ENCODE measurements at places on chromosomes 3 and 15. TPM values are rescaled to one million over a fixed set of nuclear protein-coding genes. Genes with fewer than 3 reads are reported as not detected.

The CHRM5 gene
- total RNA-seq = not detected

The ZFAND6 gene
- total RNA-seq = 85.1 TPM

GRCh38 chr15:83435202-83435601 is 11.9 kb upstream of the SH3GL3 start:
- DNase-seq = no peak

DNA sequence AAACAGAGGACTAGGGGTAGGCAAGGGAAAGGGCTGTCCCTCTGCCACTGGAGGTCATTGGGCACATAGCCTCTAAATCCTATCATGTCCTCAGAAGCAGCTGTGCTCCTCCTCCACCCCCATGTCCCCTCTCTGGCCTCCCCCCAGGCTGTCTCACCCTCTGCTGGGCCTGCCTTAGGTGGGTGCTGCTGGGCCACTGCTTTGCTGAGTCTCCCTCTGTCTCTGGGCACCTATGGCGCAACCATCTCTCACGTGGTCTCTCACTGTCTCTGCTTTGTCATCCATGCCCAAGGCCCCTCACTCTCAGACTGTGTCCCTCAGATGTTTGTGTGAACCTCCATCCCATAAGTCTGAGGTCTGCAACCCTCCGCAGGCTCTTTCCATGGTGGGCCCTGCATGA is 35.0 kb upstream of the IQCF6 start:
- DNase-seq = no peak

DNA sequence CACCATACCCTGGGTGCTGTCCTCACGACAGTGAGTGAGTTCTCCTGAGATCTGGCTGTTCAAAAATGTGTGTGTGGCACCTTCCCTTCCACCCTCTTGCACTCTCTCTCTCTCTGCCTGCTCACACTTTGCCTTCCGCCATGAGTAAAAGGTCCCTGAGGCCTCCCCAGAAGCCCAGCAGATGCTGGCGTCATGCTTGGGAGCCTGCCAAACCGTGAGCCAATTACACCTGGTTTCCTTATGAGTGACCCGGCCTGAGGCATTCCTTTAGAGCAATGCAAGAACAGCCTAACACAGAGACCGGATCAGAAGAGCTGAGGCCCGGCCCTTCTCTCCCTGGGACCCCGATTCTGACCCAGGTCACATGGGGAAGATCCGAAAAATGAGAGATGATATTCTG is 15.4 kb downstream of the TMEM44 start:
- DNase-seq = no peak

DNA sequence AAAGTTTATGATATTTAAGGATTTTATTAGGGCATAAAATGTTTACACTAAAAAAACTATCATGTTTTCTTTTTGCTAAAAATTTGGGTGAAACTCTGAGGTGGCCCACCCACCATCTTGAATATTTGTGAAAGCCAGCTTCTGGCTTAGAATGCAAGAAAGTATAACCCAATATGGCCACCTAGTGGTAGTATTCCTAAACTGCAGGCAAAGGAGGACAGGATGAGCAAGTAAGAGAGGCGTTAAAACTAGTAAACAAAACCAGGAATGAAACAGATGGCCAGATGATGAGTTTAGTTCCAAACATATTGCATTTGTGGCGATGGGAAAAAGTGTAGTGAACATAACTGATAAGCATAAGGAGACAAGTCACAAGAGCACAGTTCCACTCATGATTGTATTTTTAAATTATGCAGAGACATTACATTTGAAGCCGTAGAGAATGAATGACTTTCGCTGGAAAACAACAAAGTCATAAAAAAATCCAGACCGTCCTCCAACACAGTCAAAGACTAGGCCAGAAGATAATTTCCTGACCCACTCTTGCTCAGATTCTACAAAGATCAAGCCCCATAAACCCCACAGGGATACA is 103.3 kb upstream of the PRTG start:
- no peak for DNase-seq

DNA sequence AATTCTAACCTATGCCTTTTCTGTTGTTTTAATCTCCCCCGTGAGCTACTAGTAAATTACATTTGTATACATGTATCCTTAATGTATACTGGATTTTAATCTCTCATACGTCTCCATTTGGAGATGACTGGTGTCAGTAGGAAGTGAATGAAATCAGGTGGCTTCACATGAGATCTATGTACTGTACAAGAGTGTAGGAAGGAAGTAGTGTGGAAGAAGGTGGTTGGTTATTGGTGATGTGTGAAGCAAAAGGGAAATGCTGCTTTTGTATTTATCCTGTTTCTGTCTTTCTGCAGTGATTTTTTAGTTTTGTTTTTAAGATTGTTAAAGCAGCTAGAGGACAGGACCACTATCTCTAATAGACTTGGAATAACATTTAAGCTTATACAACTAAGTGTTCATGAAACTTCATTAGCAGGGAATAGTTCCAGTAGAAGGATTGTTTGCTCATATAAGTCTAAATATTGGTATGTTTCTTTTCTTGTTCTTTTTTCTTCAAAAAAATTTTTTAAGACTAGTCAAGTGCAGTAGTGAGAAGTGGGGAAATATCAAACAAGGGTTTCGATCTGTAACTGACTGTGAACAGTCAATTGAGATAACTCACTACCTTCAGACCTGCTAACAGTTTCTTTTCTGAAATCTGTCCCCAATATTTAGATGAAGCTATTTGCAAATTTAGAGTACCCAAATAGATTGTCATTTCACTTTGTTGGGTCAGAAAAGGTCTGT is 15.3 kb downstream of the SNX1 start:
- no peak for DNase-seq

- no peak for DNase-seq
These were observed 166.2 kb upstream of the VEPH1 start for GRCh38 chr3:157669416-157669815.

The CYP8B1 gene
- total RNA-seq = not detected

The ADGRG7 gene
- not detected for total RNA-seq

The NR2E3 gene
- total RNA-seq = 0.24 TPM

DNA sequence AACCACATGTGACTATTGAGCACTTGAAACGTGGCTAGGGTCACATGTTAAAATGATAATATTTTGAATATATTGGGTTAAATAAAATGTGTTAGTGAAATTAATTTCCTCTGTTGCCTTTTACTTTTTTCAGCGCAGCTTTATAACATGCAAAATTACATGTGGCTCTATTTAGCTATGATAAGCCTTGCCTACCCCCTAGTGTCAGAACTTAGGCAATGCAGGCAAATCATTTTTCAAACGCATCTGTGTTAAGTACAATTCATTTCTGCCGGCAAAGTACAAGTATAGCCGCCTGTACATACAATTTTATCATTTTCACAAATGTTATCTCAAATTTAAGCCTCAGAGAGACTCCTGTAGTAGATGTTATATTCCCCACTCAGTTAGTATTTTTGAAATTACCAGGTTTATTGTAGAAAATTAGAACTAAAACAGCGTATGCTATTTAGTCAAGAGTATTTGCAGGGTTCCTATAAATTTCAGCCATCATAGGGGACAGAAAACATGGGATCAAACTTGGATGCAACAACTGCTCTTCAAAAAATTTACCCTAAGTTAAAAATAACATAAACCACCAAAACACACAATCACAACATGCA is 56.1 kb downstream of the TAFA4 start:
- DNase-seq = no peak

- DNase-seq = no peak
These were observed 98.1 kb upstream of the TGFBR2 start for GRCh38 chr3:30508339-30508738.

DNA sequence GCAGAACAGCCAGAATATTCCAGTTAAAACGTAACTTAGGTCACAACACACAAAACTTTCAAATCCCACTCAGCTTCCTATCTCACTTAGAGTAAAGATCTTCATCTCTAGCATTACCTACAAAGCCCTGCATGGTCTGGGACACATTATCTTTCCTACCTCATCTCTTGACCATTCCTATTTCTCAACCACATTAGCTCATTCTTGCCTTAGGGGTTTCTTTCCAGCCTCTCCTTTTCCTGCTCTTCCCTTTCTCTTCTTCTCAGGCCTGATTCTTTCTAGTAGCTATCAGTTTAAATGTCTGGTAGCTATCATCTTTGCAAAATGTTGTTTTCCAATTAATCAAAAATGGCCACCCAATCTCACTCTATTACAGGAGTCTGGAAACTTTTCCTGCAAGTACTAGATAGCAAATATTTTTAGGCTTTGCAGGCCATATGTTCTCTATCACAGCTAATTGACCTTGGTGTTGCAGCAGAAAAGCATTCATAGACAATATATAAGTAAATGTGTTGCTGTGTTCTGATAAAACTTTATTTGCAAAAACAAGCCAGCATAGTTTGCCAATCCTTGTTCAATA is 15.1 kb upstream of the CBLB start:
- no peak for DNase-seq

DNA sequence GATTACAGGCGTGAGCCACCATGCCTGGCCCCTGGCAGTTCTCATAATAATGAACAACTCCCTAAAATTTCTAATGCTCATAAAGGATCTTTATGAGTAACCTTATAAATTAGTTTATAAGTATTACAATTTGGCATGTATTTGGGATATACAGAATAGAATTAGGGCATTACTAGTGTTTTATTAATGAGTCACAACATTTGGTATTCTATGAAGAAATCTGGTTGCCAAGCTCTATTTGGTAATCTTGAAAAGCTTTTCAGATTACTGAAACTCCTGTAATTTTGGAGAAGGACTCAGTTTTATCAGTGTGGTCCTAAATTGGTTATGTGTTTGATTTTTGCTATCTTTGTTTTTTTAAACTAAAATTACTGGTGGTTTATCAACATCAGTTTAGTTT is 45.8 kb downstream of the TM6SF1 start:
- no peak for DNase-seq

The AGBL1 gene
- total RNA-seq = not detected

DNA sequence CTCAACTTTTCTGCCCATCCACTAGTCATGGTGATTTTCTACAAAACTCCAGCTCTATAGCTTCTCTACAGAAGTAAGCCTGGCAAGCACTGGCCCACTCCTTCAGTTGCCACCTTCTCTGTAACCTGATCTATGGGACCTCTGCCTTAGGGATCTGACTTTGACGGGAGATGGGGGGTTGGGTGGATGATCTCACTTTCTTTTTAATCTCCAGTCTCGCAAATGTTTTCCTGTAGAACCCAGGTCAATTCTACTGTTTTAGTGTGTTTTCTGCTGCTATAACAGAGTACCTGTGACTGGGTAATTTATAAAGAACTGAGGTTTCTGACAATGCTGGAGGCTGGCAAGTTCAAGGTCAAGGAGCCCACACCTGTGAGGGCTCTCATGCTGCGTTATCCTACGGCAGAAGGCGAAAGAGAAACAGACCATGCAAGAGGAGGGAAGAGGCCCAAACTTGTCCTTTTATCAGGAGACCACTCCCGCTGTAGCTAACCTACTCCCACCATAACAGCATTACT is 189.9 kb upstream of the THRB start:
- DNase-seq = no peak

DNA sequence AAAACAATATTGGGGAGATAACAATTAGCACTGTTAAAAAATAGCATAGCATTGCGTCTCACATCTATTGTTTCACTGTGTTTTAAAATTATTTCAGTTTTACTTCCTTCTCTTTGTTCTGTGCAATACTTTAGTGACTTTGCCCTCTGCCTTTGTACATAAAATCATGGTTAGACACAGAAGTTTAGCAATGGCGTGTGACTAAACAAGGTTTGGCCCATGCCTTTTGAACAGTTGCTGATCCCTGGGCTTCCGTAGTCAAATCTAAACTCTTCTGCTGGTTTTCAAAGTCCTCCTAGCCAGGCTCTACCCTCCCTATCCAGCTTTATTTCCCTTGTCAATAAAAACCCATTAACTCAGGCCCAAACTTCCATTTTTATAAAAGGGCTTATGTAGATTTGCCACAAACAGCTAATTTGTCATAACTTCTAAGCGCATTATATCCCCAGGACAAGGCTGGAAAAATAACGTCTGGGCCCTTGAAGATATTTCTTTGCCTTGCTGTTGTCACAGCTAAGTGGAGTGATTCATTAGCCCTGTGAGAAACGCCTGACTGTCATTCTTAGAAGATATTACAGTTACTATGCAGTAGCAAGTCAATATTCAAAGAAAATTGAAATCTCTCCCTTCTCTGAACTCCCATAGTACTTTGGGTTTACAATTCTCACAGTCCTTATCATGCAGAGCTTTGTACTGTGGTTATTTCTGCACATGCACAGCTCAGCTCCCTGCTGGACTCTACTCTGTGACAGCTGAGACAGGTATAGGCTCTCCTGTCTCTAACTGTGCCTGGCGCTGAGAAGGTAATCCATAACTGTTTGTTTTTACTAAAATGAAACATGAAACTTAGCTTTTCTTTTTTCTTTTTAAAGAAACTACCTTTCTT is 123.4 kb upstream of the SLC24A5 start:
- no peak for DNase-seq

The CPNE9 gene
- total RNA-seq = not detected

GRCh38 chr15:33754242-33754641 is 214.1 kb upstream of the CHRM5 start:
- DNase-seq = no peak

The PARP6 gene
- total RNA-seq = 52.4 TPM

The APOD gene
- total RNA-seq = 1,610 TPM

GRCh38 chr3:140089403-140090072 is 154.6 kb downstream of the CLSTN2 start:
- no peak for DNase-seq

The BMF gene
- total RNA-seq = 4.9 TPM

The TNFAIP8L3 gene
- 21.7 TPM for total RNA-seq

The GXYLT2 gene
- total RNA-seq = 51.2 TPM

DNA sequence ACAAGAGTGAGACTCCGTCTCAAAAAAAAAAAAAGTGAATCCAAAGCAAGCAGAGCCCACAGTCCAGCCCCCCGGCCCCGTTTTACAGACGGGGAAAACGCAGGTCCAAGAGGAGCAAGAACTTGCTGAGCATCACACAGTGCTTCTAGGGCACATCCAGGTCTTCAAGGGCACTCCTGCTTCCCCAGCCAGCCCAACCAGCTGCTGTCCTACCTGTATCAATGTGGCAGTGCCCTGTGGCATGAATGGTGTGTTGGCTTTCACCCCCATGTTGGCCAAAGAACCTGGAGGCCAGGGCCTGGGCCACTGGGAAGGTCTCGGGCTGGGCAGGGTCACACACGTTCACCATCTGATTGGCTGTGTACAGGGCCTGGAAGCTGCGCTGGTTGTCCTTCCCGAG is 4.6 kb downstream of the MAN2C1 start:
- no peak for DNase-seq

DNA sequence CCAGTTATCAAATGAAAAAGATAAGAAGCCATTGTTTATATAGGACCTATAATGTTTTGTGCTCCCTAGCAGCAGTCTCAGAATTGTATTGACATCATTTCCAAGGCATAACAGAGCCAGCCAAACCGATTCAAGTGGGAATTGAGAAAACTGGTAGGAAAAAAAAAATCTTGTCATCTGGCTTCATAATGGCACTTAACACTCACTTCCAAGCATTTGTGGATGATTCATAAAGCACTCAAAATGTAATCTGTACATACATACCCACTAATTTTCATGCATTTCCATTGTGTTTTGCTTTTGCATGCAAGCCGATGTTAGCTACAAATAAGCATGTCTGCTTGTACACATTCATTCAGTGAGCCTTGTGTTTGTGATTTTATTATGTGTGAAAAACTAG is 18.6 kb upstream of the TRPC1 start:
- DNase-seq = no peak

GRCh38 chr3:99907959-99908544 is 90.4 kb downstream of the CMSS1 start:
- DNase-seq = no peak

The NRROS gene
- 20.7 TPM for total RNA-seq

The ANKRD63 gene
- total RNA-seq = not detected

GRCh38 chr3:38600551-38600950 is 48.9 kb downstream of the SCN5A start:
- no peak for DNase-seq

GRCh38 chr3:182244222-182244971 is 532.7 kb downstream of the SOX2 start:
- no peak for DNase-seq

Measured in omental fat pad (tissue), 4 donors.